Stomach (tissue), 19 donors: ENCODE measurements at places on chromosomes 13 and 19.
A peak's percentile ranks its signal among the peaks of the same experiment; 100 is the strongest.

DNA sequence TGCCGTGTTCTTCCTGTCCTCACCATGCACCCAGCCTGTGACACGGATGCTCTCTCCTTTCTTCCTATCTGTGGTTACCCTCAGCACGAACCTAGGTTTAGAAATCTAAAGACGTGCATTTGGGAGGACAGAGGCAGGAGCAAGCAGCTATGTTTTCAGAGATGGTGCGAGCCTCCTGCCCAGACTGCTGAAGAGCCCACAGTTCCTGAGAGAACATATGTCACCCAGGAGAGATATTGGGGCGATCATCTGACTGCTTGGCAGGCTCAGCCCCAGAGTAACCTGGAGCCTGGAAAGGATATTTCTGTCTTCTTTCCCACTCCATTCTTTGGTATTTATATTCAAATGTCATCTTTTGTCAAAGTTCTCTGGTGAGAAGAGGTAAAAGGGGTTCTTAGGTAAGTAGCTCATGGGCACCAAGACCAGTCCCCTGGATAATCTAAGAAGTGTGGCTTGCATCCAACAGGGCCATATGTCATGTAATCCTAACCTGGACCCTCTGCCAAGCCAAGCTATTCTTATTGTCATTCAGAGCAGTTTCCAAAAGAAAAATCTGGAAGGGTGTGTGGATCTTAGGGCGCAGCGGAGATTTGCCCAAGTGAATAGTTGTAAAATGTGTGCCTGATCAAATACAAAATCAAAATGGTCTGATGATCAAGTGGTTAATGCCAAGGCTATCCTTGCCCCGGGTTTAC lies 59.5 kb downstream of the FGF9 start:
- H3K4me1 ChIP-seq = no peaks in the 10 kb centered on the region
- no peak for DNase-seq
- no peaks in the 10 kb centered on the region for H3K36me3 ChIP-seq
- no peak overlapping the region for H3K4me3 ChIP-seq
- no peaks in the 10 kb centered on the region for H3K27me3 ChIP-seq
- H3K27ac ChIP-seq = no peak overlapping the region

DNA sequence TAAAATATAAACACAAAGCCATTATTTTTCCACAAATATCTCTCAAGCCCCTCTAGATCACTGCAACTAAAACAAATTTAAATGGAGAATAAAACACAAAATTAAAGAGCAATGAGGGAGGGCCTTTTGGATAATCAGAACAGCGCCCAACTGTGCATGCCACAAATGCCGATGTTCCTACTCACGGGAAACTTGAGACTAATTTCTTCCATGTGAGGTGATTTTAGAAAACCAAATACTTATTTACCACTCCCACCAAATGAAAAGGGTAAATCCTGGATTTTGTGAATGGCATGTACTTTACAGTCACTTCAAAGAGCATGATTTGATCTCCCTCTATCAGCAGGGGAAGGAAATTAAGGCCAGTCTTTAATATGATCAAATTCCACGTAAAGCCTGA lies 74.8 kb downstream of the SLC7A1 start:
- H3K4me3 ChIP-seq = no peak overlapping the region
- no peak for DNase-seq
- peaks cover 35% of the 10 kb centered on the region for H3K36me3 ChIP-seq

- no peak overlapping the region for H3K4me3 ChIP-seq
- no peaks in the 10 kb centered on the region for H3K36me3 ChIP-seq
- H3K4me1 ChIP-seq = no peaks in the 10 kb centered on the region
- H3K27ac ChIP-seq = no peak overlapping the region
These were observed 553.1 kb downstream of the EFNB2 start for GRCh38 chr13:105982219-105982930.

GRCh38 chr13:79637133-79637763 lies 156.3 kb downstream of the NDFIP2 start:
- no peaks in the 10 kb centered on the region for H3K4me1 ChIP-seq
- no peak overlapping the region for H3K4me3 ChIP-seq
- no peaks in the 10 kb centered on the region for H3K36me3 ChIP-seq
- DNase-seq = peak; percentile 38
- no peak overlapping the region for H3K27ac ChIP-seq

GRCh38 chr19:41589371-41589770 lies 13.4 kb downstream of the CEACAM21 start:
- no peak for DNase-seq
- peaks cover 37% of the 10 kb centered on the region for H3K27me3 ChIP-seq
- no peaks in the 10 kb centered on the region for H3K36me3 ChIP-seq
- no peaks in the 10 kb centered on the region for H3K4me1 ChIP-seq

DNA sequence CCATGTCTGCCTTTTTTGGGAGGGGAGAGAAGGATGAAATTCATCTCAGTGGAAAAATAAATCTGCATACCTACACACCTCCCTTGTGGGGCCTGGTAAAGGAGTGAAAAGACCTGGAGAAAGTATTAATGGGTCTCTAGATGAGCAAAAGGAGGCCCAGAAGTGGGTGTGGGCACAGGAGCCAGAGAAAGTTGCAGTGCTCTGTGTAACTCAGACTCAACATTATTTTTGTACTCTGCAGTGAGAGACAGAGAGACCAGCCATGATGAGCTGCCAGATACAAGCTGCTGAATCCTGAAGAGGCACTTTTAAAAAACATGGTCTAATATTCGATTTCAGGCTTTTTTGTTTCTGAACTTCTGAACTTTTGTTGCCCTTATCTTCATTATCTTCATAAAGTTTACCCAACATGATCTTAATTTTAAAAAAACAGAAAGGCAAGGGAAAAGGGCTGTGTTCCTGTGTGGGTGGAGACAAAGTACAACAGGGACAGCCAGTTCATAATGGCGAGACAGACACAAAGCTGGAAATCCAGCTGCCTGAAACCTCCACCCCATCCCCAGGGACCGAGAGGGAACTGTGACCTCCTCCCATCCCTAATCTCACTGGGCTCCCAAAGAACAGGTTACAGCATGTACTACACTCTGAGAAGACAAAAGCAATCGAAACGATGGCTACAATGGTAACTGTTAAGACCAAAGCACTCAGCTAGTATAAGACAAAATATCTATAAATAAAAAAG lies 77.2 kb downstream of the KLF12 start:
- no peak overlapping the region for H3K4me3 ChIP-seq
- H3K27ac ChIP-seq = no peak overlapping the region
- H3K36me3 ChIP-seq = no peaks in the 10 kb centered on the region

DNA sequence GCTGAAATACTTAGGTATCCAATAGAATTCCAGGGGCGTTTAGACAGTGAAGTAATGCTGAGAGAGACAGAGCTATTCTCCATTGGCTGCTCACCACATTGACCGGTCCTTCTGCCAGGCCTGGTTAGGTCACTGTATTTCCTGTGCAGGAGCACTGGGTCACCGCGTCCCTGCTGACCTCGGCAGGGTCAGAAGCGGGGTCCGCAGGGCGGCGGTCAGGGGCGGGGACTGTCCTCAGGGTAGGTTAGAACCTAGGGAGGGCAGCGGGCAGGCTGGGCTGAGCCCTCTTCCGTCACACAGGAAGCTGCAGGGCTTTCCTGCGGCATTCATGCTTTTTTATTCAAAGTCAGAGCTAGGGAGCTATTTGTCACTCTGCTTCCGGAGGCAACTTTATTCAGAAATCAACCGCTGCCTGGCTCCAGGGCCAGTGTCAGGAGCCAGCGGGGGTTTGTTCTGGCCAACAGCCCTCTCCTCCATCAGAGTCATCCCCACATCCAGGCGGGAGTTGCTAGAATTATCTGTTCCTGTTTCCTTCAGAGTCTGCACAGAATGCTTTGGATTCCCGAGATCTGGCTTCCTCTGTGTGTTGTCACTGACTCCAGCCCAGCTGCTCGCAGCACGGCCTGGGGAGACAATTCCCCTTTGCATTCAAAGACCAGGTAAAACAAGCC lies 81.2 kb upstream of the WASF3 start:
- no peaks in the 10 kb centered on the region for H3K27me3 ChIP-seq
- no peak overlapping the region for H3K4me3 ChIP-seq
- H3K36me3 ChIP-seq = no peaks in the 10 kb centered on the region
- DNase-seq = no peak

- H3K4me1 ChIP-seq = peaks cover 5% of the 10 kb centered on the region
- no peak for DNase-seq
- peak overlapping the region; percentile 75 for H3K27ac ChIP-seq
- H3K36me3 ChIP-seq = no peaks in the 10 kb centered on the region
These were observed 404.4 kb downstream of the SPRY2 start for GRCh38 chr13:79936368-79937136.

DNA sequence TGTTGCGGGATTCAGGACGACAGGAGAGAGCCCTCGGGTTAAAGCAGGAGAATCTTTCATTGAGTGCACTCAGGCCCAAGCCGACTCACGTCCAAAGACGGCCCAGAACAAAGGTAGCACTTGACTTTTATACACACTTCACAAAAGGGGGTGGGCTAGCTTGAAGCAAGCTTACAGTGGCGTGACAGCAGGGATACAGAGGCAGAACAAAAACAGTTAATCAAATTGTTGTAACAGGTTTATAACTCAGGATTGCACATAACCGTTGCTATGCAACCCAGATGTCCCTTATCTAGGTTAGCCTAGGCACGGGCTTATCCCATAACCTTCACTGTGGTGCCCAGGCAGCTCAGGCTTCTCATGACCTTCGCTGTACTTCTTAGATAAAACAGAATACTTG lies 2.0 kb downstream of the MED25 start:
- peak overlapping the region; percentile 88 for H3K4me3 ChIP-seq
- peaks cover 50% of the 10 kb centered on the region for H3K4me1 ChIP-seq
- peak overlapping the region; percentile 5 for H3K27ac ChIP-seq
- peak; percentile 65 for DNase-seq

DNA sequence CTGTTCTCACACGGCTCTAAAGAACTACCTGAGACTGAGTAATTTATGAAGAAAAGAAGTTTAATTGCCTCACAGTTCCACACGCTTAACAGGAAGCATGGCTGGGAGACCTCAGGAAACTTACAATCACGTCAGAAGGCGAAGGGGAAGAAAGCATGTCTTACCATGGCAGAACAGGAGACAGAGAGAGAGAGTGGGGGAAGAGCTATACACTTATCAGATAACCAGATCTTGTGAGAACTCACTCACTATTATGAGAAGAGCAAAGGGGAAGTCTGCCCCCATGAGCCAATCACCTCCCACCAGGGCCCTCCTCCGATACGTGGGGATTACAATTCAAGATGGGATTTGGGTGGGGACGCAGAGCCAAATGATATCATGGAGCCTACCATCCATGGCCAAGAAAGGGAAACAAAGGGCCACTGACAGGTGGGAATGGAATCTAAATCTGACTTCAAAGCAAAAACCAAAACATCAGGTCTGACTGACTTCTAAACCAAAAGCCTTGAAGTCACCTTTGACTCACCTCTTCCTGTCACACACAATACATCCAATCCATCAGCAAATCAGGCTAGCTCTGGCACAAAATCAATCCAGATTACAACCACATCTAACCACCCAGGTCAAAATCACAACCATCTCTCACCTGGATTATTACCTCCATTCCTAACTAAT lies 189.7 kb downstream of the ENOX1 start:
- no peaks in the 10 kb centered on the region for H3K36me3 ChIP-seq
- no peaks in the 10 kb centered on the region for H3K4me1 ChIP-seq
- H3K4me3 ChIP-seq = no peak overlapping the region
- H3K27ac ChIP-seq = no peak overlapping the region

GRCh38 chr19:47247308-47247990 lies 8.9 kb upstream of the CCDC9 start:
- H3K4me1 ChIP-seq = peaks cover 39% of the 10 kb centered on the region
- no peak overlapping the region for H3K27ac ChIP-seq
- H3K27me3 ChIP-seq = no peaks in the 10 kb centered on the region
- peak; percentile 85 for DNase-seq

DNA sequence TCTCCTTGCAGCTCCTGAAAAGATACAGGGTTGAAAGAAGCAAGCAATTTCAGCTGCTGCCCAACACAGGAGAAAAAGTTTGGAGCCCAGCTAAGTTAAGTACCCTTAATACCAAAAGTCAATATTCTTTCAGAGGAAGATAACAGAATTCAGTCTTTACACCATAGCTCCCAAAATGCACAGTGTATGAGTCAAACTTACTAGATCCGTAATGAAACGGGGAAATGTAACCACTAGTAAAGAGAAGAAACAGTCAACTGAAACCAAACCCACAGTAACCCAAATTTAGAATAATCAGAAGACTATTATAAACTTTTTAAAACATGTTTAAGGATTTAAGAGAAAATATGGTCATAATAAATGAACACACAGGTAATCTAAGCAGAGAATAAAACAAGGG lies 45.2 kb downstream of the SUCLA2 start:
- H3K27me3 ChIP-seq = no peaks in the 10 kb centered on the region
- H3K4me1 ChIP-seq = no peaks in the 10 kb centered on the region
- DNase-seq = no peak

DNA sequence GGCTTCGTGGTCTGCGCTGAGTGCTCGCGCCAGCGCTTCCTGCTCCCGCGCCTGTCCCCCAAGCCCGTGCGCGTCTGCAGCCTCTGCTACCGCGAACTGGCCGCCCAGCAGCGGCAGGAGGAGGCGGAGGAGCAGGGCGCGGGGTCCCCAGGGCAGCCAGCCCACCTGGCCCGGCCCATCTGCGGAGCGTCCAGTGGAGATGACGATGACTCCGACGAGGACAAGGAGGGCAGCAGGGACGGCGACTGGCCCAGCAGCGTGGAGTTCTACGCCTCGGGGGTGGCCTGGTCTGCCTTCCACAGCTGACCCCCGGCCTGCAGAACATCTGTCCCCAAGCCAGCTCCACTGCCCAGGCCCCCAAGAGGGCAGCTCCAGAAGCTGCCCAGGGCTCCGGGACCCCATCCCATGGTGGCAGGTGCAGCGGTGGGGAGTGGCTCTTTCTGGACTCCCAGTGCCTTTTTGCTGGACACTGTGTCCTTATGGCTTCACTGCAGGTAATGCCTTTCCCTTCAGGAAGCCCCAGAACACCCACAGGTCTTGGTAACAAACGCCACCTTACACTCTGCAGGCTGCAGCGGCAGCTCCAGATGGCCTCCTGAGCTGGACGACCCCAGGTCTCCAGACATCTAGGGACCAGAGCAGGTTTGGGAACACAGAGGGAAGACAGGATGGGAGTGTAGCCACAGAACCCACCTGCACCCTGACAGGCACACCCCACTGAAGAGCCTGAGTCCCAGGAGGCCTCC lies 9.3 kb downstream of the PLEKHF1 start:
- peaks cover 40% of the 10 kb centered on the region for H3K36me3 ChIP-seq
- H3K4me3 ChIP-seq = no peak overlapping the region
- no peak overlapping the region for H3K27ac ChIP-seq
- no peak for DNase-seq
- H3K27me3 ChIP-seq = no peaks in the 10 kb centered on the region
- peaks cover 87% of the 10 kb centered on the region for H3K4me1 ChIP-seq

DNA sequence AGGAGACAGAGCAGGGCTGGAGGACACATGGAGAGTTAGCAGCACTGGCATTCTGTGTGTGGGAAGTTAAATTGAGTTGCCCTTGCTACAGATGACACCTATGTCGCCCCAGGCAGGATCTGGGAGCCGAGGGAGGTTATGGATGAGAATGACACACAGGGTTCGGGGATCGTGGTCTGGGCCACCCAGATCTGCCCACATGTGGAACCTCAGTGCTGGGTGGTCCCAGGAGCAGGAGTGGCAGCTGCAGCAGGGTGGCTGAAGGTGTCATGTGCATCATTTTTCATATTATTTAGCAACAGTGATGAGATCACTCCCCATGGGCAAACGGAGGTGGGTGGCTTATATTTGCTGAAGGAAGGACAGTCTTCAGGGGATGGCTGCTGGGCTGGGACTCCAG lies 3.2 kb downstream of the IL17D start:
- peaks cover 7% of the 10 kb centered on the region for H3K4me1 ChIP-seq
- no peaks in the 10 kb centered on the region for H3K27me3 ChIP-seq
- H3K27ac ChIP-seq = no peak overlapping the region
- DNase-seq = no peak
- H3K4me3 ChIP-seq = no peak overlapping the region
- H3K36me3 ChIP-seq = no peaks in the 10 kb centered on the region

- H3K4me1 ChIP-seq = no peaks in the 10 kb centered on the region
- H3K27ac ChIP-seq = no peak overlapping the region
- H3K27me3 ChIP-seq = peaks cover 51% of the 10 kb centered on the region
- no peak for DNase-seq
- no peaks in the 10 kb centered on the region for H3K36me3 ChIP-seq
These were observed 35.0 kb upstream of the PNMA8B start for GRCh38 chr19:46530636-46531035.
